ENCODE measurements at places on chromosomes 6 and 20.

GRCh38 chr20:39048000-39048696, 86.0 kb downstream of the DHX35 start:
- DNase-seq = peak; percentile 75

GRCh38 chr6:126261792-126262421, 78.0 kb upstream of the CENPW start:
- no peak for DNase-seq

GRCh38 chr6:151551223-151551857, 57.5 kb downstream of the CCDC170 start:
- no peak for DNase-seq

- DNase-seq = no peak
Observed at GRCh38 chr6:119138906-119139541, 60.6 kb upstream of the FAM184A start.

DNA sequence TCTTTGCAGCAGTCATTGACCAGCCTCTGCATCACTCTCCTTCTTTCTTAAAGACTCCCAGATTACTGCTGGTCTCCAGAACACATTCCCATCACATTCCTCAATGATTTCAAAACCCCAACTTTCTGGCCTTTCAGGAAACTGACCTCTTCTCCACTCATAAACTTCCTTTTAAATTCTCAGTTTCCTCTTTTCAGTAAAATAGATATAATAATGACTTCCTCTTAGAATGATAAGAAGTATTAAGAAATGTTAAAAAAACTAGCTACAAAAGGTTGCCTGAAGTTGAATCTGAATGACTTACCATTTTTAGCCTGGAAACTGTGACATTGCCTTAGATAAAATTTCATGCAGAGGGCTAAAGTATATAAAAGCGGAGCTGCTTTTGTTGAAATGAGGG, 239.3 kb downstream of the OGFRL1 start:
- DNase-seq = no peak

DNA sequence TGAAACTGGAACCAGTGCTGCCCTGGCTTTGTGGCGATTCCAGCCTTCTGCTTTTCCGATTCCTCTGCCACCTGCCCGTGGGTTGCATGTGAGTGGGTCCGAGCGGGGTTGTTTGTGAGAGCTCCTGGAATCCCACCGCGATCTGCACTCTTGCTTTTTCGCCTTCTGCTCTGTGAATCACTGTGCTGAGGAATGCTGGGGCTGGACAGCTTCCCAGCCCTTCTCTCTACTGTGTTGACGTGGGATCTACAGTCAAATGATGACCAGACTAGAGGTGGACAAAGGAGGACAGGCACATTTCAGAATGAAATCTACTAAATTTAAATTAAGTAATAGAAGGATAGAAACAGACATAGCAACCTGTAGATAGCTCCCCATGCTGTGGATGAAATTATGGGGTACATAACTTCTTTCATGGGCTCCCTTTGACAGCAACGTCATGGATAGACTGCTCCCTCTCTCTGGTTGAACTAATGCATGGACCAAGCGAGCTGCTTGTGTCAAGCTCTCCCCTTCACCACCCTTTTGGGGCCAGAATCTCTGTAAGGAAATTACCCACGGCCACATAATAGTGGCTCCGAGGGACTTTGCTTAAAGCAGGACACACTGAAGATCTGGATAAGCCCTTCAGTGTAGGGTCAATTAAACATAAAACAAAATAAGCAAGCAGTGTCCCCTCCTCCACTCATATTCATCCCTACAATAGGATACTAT, 2.0 kb downstream of the FNDC1 start:
- no peak for DNase-seq

GRCh38 chr20:24530131-24530680, 60.8 kb downstream of the SYNDIG1 start:
- no peak for DNase-seq

DNA sequence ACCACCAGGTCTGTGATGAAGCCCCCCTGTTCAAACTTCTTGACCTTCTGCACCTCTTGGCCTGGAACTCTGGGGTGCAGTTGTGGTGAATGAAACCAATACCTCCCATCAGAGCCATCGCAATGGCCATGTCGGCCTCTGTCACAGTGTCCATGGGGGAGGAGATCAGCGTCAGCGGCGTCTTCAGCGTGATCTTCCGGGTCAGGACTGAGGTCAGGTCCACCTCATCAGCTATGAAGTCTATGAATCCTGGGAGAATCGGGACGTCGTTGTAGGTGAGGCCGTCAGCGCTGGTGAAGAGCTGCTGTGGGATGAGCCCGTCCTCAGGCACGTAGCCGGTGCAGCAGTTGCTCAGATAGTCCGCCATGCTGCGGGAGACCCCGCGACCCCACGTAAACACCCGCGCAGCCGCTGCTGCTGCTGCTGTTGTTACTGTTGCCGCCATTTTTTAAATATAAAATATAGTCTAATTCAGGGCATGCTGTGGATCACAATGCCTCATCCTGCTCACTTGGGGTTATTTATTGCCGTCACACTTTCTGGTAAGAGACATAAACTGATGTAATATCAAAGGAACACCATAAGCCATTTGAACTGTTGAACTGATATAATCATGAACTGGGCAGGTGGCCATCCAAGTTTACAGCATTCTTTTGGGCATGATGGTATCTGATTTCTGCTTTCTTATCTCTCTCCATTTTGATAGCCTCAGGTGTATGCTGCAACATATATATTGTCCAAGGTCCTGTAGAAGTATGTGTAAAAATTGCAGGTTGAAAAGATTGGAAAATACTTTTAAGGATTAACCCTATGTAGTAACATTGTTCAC, 18.7 kb upstream of the RNF144B start:
- DNase-seq = no peak

DNA sequence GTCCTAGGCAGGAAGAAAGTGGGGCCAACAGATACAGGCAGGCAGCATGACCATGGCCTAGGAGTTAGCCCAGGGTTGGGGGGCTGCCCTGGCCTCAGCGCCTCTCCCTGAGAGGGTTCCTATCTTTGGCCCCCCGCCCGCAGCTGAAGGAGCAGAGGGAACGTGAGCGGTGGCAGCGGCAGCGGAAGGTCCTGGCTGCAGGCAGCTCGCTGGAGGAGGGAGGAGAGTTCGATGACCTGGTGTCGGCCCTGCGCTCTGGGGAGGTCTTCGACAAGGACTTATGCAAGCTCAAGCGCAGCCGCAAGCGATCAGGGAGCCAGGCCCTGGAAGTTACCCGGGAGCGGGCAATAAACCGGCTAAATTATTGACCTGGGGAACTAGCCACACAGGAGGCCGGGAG, 32.6 kb downstream of the MOCS1 start:
- no peak for DNase-seq

GRCh38 chr20:44133424-44133823, 53.6 kb downstream of the JPH2 start:
- no peak for DNase-seq

DNA sequence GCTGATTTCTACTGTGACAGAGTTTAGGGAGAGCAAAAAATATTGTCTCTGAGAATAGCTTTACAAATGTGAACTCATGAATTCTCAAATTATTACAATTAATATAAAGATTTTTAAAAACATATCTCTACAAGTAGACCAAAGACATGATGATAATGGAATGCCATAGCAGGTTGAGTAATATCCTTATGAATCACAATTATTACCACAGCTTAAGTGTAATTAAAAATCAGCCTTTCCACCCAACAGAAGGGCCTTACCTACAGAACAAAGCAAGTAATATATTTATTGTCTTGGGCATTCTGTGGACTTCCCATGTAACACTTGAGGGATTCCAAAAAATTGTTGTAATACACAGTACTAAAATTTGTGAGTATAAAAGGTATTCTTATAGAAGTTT, 1099.6 kb upstream of the GJE1 start:
- no peak for DNase-seq

- no peak for DNase-seq
Observed at GRCh38 chr6:48511378-48511777, 400.4 kb upstream of the PTCHD4 start.

DNA sequence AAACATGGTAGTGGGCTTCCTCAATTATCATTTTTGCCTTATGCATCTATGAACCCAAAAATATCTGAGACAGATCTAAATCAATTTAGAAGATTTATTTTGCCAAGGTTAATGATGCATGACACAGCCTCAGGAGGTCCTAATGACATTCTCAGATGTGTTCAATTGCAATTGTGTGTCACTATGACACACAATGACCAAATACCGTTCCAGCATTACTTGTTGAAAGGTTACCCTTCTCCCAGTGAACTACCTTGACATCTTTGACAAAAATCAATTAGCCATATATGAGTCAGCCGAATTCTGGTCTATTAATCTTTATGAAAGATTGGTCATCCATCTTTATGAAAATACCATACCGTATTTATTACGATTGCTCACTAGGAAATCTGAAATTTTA, 592.5 kb upstream of the GJE1 start:
- DNase-seq = no peak

GRCh38 chr6:4378319-4378996, 243.1 kb upstream of the ECI2 start:
- no peak for DNase-seq

DNA sequence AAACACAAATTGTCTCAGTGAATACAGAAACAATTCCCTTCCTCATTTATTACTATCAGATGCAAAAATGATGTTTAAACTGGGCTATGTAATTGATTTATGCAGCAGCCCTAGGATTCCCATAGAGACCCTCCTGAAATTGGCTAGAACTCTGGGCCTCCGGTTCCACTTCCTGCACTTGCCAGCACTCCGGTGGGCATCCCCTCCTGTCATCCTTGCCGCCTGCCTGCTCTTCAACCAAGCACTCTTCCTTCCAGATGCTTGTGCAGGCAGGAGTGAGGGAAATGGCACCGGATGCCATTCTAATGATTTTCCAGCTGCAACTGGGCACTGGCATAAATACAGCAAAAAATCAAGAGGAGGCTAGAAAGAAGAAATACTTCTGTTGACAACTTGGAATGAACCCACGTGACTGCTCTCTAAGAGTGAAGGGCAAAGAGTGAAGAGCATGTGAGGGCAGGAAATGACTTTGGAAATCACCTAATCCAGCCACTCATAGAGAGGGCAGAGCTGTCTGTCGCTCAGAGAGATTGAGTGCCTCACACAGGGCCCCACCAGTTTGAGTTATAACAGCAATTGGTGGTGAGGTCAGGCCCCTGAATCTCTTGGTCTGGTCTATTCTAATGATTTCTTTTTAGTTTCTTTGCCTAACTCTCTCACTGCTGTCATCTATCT, 3.7 kb upstream of the NEDD9 start:
- no peak for DNase-seq

DNA sequence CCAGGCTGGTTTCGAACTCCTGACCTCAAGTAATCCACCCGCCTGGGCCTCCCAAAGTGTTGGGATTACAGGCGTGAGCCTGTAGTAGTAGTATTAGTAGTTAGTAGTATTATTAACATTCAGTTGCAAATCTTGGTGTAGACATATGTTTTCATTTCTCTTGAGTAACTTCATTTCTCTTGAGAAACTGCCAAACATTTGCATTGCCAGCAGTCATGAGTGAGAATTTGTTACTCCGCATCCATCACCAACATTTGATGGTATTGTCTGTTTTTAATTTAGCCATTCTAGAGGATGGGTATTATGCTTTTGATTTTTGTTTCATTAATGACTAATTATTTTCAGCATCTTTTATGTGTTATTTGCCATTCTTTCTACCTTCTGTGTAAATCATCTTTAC, 1.5 kb upstream of the ERVFRD-1 start:
- no peak for DNase-seq

DNA sequence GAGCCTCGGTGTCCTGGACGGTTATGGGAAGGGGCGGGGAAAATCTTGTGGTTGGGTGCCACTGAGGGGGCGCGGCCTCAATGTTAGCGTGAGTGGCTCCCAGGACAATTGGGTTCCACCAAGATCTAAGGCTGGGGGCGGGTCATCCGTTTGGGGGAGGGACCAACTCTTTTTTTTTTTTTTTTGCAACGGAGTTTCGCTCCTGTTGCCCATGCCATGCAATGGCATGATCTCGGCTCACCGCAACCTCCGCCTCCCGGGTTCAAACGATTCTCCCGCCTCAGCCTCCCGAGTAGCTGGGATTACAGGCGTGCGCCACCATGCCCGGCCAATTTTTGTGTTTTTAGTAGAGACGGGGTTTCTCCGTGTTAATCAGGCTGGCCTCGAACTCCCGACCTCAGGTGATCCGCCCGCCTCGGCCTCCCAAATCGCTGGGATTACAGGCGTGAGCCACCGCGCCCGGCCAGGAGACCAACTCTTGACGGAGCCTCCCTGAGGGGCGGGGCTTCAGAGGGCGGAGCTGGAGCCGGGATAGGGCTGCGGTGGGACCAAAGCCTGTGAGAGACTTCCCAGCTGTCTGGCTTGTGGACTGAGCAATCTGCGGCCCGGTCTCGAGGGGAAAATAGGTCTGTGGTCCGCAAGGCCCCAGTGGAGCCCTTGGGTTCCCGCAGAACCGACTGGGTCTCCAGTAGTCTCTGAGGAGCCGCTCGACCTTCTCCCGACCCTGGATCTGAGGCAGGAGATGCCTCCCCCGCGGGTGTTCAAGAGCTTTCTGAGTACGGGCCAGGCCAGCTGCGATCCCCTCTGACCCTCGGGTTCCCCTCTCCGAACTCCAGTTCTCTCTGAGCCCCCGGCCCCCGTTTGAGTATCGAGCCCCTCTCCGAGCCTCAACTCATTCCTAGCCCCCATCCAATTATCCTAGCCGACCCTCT, 1.1 kb downstream of the SPAG4 start:
- no peak for DNase-seq

DNA sequence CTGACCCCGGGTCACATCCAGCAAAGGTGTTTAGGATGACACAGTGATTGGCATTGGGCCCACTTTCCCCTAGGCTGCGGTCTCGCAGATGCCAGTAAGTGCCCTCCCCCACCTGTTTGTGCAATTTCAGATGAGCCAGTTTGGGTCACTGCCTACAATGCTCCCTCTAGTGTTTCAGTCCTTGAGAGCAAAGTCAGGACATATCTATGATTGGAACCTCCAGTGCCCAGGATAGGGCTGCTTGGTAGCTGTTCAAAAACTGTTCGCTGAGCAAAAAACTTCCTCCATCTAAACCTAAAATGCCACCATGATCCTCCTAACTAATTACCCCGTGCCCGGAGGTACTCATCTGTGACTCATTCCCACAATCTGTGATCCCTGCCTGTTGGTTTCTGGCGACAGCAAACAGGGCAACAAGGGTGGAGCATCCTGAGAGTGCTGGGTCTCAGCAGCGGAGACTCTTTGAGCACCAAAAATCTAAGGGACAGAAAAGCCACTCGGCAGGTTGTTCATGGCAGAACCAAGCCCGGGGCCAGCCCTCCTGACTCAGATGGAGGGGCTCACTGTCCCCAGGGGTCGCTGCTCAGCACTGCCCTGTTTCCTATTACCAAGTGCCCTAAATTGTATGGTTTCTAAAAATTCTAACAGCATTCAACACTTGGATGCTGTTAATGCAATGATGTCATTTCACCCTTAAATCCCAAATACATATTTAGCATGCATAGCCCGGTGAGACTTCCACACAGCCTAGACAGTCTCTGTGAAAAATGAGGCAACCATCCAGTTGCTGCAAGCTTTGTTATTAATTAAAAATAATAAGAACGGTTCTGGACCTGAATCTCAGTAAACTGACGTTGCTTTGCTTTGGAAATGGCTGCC, 5.0 kb downstream of the VSX1 start:
- DNase-seq = peak; percentile 39

DNA sequence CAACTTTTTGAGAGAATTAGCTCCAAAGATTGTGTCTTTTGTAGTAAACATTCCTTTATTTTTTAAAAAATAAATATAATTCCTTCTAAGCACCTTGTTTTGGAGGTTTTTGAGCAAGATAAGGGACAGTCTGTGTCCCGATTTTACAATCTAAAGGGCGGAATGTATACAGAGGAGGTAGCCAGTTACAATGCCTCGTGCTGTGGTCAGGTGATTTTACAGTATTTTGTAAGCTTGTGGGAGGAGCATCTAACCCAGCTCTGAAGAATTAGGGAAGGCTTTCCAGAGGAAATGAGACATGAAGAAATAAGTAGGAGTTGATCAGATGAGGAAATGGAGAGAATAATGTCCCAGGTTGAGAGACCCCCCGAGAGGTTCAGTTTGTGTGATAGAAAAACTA, 1.3 kb downstream of the HINT3 start:
- DNase-seq = no peak

Data from WERI-Rb-1 (cell line).